ENCODE measurements at places on chromosomes 5 and 9. TPM values are rescaled to one million over a fixed set of nuclear protein-coding genes. Genes with fewer than 3 reads are reported as not detected.

The MGAT1 gene
- total RNA-seq, result 123 TPM

The SPINK5 gene
- total RNA-seq, result 62.8 TPM

The RGP1 gene
- 17.4 TPM for total RNA-seq

The PCDHB6 gene
- total RNA-seq, result 0.14 TPM

The ZNF454 gene
- 1.1 TPM for total RNA-seq

Data from airway epithelial cell (primary cell).